D721Med (cell line): ENCODE measurements at places on chromosomes 6 and 20.

DNA sequence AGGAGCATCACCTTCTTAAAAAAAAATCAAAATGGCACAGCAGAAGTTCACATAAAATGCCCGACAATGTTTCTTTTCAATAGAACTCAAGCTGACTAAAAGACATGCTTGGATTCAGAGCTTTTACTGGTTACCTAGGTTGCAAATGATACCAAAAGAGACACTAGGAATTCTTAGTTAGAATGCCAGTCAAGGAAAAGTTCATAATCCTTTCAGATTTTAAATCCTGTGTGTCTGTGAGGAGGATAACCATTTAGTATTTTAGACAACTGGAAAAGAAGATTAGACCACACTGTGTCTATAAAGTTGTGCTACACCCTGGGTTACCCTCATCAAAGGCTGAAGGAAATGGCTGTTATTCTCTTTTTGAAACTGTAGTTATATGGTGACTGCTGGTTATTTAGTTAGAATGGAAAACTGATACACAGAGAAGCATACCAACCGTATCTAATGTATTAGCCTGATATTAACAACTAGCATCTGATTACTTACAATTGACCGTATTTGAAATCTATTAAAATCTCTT is 139.5 kb downstream of the GJA10 start:
- DNase-seq = no peak

- no peak for DNase-seq
Observed at GRCh38 chr6:73644030-73644429, 9.8 kb downstream of the SLC17A5 start.

GRCh38 chr20:5535125-5535756 is 215.0 kb upstream of the SHLD1 start:
- no peak for DNase-seq

- DNase-seq = no peak
Observed at GRCh38 chr20:25470045-25470444, 62.6 kb downstream of the GINS1 start.

DNA sequence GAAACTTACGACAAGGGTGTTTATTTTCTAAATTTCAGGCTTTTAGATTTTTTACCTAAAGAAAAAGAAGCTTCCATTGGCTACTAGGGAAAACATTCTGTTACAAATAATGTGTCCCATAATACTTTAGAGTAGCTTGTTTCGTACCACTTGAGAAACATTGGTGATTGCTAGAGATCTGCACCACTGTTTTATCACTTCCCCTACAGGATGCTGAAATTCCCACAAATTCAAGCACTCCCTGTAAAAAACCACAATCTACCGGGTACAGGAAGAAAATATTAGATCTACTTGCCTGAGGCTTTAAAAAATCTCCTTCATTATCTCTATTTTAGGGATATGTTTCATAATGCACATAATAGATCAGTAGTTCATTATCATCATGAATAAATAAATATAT is 29.9 kb downstream of the SEL1L2 start:
- DNase-seq = no peak

- DNase-seq = no peak
Observed at GRCh38 chr20:38889792-38890496, 36.3 kb upstream of the FAM83D start.

DNA sequence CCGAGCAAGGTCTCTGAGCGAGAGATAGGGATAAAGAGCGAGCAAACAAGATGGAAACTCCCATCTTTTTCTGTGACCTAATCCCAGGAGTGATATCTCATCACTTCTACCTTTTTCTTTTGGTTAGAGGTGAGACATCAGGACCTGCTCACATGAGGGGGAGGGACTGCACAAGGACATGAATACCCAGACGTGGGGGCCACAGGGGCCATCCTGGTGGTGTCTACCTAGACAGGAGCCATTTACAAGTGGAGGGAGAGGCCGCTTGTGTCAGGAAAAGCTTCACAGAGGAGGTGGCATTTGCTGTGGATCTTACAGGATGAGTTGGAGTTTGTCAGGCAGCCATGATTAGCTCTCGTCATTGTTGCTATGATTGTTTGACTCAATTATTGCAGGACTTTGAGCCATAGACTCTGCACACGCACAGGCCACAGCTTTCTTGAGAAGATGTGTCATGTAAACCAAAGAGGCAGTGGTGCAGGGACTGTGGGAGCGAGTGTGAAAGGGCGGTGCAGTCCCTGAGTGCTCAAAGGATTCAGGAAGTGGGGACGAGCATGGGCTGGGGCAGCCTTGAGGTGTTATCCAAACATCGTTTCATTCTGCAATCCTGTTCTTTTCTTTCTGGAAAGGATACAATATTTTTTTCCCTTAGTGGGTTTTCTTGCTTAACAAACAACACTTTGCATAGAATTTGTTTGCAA is 7.7 kb downstream of the NPEPL1 start:
- no peak for DNase-seq

- DNase-seq = no peak
Observed at GRCh38 chr6:118893064-118893806, 717 bp upstream of the ASF1A start.

DNA sequence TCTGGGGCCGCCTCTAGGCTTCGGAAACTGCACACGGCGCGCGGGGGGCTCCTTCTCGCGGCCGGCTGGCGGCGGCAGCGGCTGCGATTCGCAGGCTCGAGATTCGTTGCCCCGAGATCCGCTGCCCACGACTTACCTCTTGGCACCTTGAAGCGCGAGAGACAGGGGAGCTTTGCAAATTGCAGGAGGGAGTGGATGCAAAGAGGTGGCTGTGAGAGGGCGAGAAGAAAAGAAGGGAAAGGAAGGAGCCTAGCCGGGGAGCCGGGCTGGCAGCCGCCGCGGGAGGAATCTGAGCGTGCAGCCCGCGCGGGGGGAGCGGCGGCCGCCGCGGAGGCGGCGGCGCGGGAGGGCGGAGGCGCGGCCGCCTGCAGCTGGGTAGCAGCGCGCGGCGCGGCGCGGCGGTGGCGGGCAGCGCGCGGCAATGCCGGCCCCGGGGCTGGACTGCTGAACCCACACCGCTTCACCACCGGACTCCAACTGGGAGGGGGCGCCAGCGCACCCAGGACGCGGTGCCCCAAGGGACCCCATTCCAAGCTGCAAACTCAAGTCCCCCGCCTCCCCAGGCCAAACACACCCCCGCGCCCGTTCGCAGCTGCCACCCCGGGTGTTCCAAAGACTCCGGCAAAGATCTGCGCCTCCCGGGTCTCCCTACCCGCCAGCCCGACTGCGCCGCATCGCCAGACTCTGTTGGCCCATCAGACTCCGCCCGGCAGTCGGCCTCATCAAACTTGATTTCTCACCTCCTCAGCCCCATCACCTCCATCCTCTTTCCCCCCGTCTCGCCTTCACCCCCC is 44.2 kb upstream of the SUPT3H start:
- no peak for DNase-seq

GRCh38 chr6:64037427-64037826 is 401.8 kb downstream of the PHF3 start:
- DNase-seq = no peak

GRCh38 chr6:167819576-167819975 is 7.1 kb upstream of the AFDN start:
- DNase-seq = no peak

- DNase-seq = no peak
Observed at GRCh38 chr6:45586216-45587171, 208.8 kb upstream of the SUPT3H start.

- no peak for DNase-seq
Observed at GRCh38 chr6:166713434-166714186, 86.6 kb upstream of the RPS6KA2 start.

DNA sequence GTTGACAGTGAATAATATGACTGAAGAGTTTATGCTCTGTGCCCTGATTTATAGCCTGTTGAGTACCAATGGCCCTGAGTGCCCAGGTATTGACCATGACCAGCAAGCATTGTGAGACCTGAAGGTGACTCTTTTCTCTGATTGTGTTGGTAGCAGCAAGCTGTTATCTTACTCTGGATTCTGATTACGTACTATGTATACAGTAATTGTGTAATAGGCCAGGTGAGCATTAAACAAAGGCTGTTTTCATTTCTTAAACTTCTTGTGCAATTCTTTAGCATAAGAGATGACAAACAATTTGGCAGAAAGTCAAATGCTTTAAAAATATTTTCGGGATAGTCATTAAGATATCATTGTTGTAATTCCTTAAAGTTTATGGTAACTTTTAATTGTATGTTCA is 111.7 kb upstream of the PTPRK start:
- DNase-seq = no peak

DNA sequence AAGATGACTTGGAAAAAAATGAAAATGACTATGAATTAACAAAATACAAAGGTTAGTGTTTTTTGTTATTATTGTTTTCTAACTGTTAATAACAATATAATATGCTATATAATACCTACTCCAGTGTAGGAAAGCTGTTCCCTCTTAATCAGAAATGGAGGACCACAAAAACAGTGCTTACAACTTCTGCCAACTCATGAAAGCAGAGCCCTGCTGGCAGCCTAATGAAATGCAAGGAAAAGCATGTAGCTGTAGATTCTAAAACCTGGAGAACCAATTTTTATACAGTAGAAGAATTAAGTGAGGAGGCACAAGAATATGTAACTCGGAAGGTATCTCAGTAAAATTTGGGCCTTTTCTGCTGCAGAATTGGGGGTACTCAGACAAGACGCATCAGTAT is 29.4 kb downstream of the PHIP start:
- no peak for DNase-seq

DNA sequence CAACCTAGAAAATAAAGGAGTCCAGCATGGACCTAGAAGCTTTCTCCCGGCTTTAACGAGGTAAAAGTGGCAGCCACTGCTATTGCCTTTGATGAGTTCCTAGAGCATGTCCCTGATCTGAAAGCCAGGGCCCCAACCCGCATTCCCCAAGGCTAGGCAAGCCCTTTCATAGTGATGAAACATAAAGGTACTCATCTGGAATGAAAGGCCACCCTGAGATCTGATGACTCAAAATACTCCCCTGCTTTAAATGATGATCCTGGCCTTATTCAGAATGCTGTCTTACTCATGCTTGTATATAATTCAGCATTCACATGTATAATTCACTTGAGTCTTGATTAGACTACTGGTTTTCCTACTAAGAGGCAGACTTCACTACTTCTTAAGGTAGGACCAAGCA is 21.3 kb downstream of the TTPAL start:
- DNase-seq = no peak

DNA sequence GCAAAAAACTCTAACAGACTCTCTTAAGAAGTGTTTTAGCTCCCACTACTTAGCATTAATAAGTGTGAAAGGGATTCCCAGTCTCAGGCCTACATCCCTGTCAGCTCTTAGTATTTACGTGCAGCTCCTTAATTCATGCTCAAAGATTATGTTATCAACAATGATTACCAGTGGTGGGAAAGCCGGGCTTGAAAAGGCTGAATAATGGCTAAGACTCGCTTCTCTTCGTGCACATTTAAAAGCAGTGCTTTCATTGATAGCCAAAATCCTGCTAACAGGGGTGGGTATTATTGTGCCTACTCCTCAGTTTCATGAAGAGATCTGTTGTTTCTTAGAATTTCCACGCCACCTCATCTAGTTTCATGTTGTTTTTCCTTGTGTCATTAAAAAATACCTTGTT is 518.8 kb downstream of the GRIK2 start:
- DNase-seq = no peak

DNA sequence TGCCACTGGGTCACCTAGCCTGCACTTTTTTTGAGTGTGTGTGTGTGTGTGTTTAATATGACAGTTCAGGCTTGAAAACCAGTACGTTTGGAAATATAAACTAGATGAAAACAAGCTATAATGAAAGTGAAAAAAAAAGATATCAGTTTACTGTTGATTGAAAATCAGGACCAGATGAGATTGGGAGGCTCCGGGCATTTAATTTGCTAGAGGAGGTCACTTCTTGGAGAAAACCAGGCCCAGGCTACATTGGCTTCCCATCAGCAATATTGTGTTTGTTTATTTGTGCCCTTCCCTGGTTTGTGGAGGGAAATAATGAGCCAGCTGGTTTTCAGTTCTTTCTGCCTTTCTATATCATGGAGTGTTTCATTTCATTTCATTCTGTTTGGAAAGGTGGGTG is 246.6 kb upstream of the JAG1 start:
- DNase-seq = no peak
